Stimulated activated CD4-positive, alpha-beta T cell treated with anti-CD3 and anti-CD28 coated beads, TNF-alpha, amount 100 ng/mL, for 1 hour (primary cell): ENCODE measurements at places on chromosomes 6 and 20.

DNA sequence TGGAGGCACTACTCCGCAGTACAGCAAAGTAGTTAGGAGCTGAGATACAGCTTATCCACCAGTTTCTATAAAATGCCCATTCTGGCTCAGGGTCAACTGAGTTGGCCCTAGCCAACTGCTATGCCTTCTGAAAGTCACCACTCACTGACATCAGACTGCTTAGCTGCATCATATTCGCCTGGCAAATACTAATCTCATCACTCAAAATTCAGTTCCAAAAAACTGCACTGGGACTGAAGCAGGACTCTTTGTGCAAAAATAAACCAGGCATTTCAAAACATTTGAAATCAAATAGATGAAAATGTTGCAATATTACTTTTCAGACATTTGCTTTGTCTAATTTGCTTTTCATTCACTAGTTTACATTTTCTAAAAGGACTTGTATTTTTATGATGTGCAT is 230.0 kb downstream of the ALDH8A1 start:
- DNase-seq = no peak

DNA sequence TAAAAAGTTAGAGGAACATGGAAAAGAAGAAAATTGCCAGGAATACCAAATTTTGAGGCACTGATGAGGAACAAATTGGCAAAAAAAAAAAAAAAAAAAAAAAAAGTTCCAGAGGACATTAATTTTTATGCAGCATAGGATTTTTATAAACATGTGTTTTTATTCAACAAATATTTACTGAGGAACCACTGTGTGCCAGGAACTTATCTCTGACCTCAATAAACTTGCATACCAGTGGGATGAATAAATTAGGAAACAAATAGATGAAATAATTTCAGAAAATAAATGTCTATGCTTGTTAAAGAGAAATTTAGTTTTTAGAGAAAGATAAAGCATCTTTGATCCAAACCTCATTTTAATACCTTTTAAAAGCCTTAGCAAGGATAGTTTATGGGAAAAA is 175.1 kb downstream of the PDE10A start:
- DNase-seq = no peak

- DNase-seq = no peak
Measured at GRCh38 chr6:127997496-127998164, 96.8 kb upstream of the THEMIS start.

DNA sequence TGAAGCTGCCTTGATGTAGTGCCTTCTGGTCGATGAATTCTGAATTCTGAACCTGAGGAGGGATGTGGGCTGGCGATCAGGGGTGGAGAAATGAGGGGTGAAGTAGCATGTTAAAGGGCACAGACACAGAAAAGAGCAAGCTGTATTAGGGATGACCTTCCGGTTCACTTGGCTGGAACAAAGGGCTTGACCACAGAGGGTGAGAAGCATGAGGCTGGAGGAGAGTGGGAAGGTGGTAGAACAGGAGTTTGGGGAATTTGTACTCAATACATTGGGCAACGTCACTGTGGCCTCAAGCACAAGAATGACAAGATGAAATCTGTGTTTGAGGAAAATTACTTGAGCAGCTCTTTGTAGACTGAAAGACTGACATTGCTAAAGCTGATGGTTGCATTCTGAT is 155.8 kb downstream of the SOBP start:
- DNase-seq = no peak

DNA sequence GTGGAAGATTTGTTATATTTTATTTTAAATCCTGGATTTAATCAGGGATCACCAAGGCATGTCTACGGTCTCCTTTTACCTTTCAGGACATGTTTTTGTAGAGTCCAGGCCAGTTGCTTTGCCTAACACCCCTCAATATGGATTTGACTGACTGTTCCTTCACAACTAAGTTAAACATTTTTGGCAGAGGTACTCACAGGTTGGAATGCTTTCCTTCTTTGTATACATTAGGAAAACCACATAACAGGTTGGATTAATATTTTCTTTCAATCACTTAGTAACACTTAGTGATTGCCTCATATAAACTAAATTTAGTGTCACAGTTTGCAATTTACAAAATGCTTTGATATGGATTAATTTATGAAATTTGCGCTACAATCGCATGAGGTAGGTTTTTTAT is 64.5 kb downstream of the IPCEF1 start:
- DNase-seq = no peak

- DNase-seq = no peak
Measured at GRCh38 chr6:906920-907319, 214.0 kb upstream of the EXOC2 start.

DNA sequence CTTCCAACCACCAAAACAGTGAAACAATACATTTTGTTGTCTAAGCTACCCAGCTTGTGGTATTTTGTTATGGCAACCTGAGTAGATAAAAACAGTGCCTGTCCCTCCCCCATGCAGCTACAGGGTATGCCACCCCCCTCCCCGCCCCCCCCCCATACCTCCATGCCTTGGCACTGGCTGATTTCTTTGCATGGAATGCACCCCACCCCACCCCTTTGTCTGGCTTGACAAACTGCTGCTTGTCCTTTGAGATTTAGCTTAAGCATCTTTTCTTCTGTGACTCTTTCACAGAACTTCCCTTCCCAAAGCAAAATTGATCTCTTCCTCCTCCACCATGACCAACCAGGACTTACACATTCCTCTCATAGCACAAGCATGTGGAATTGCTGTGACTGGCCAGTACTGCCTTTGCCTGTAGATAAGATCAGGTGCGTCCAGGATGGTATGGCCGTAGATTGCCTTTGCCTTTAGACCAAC is 64.6 kb upstream of the ADGRF1 start:
- DNase-seq = no peak

GRCh38 chr20:58044931-58045555 is 183.4 kb downstream of the ANKRD60 start:
- DNase-seq = no peak

GRCh38 chr6:44260011-44260410 is 2.7 kb upstream of the SLC35B2 start:
- no peak for DNase-seq

GRCh38 chr6:167211881-167212712 is 54.3 kb upstream of the GPR31 start:
- DNase-seq = no peak

GRCh38 chr6:36378936-36379335 is 8.5 kb downstream of the ETV7 start:
- DNase-seq = no peak

DNA sequence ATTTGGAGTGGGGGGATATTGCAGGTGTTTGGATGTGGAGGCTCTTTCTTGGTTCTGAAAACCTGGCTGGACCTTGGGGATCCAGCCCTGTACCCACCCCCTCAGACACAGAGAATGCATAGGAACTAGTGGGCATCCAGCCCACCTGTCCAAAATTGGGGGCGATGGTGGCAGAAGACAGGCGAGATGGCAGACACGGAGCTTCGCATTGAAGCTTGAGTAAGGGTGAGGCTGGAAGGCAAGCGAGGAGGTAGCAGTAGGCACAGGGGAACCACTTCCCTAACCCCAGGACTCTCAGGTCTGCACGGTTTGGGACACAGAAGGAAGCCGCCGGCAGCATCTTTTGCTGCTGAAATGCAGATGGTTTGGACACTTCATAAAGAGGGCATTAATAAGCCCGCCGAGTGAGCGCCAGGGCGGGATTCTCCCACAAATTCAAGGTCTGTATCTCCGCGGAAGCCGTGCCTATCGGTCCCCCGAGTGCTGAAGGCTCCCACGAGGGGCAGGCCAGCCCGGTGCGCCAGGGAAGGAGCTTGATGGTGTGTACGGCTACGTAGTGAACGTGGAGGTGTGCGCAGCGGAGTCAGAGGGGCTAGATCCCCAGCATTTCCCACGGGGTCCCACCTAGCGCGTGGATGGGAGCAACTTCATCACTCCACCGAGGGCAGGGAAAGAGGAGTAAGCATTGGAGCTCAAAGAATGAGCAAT is 1.6 kb upstream of the FOXA2 start:
- no peak for DNase-seq

DNA sequence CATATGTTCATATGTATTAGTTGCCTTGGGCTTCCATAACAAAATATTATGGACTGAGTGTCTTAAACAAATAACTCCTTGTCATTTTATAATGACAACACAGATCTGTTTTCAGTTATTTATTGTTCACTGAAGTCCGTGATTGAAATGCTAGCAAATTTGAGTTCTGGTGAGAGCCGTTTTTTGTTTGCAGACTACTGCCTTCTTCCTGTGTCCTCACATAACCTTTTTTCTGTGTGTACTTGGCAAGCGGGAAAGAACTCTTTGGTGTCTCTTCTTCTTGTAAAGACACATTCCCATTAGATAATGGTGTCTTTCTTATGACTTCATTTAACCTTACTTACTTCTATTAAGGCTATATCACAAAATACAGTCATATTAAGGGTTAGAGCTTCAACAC is 482.9 kb upstream of the EYS start:
- DNase-seq = no peak

DNA sequence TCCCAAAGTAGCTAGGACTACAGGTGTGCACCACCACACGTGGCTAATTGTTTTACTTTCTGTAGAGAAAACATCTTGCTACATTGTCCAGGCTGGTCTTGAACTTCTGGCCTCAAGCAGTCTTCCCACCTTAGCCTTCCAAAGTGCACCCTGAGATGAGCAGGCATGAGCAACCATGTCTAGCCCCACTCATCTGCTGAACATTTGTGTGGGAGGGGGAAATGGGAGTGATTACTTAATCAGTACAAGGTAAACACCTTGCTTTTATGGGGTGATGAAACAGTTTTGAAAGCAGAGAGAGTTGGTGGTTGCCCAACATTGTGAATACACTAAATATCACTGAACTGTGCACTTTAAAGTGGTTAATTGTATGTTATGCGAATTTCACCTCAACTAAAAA is 5.3 kb downstream of the APMAP start:
- DNase-seq = no peak

GRCh38 chr6:156256161-156256560 is 521.0 kb upstream of the ARID1B start:
- no peak for DNase-seq

DNA sequence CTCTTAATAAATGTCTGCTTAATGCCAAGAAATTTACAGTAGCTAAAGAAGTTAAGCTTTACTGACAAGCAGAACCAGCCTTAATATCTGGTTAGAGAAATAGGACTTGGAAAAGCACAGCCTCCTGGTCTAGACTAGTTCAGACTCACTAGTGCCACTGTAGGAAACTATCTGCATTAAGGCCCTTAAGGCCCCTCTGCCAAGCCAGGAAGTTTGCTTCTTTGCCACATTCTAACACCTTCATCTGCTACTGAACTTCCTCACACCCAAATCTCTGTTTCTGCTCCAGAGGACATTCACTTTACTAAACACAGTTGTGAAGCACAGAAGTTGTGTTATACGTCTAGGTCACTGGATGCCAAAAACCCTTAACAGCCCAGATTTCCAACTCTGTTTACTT is 302.8 kb downstream of the BTBD9 start:
- no peak for DNase-seq

DNA sequence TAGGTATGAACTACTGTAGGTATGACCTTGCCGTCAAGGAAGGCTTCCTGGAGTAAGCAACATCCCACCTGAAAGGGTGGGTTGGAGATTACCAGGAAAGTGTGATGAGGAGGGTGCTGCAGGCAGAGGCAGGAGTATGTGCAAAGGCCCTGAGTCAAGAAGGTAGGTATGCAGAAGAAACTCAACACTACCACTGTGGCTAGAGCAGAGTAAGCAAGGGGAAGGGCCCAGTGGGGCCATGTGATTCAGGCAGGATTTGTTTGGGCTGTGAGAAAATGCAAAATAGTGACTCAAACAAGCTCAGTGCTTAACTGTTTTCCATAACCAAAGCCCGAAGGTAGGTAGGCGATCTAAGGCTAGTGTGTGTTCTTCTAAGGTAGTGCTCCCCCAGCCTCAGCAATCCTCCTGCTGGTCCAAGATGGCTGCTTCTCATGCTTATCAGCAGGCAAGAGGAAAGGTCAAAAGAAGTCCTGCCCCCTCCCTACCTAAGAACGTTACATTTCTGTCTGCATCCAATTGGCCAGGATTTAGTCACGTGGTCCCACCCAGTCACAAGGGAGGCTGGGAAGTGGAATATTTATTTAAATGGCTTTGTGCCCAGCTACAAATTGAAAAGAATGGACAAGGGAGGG is 36.2 kb upstream of the HMGA1 start:
- no peak for DNase-seq

DNA sequence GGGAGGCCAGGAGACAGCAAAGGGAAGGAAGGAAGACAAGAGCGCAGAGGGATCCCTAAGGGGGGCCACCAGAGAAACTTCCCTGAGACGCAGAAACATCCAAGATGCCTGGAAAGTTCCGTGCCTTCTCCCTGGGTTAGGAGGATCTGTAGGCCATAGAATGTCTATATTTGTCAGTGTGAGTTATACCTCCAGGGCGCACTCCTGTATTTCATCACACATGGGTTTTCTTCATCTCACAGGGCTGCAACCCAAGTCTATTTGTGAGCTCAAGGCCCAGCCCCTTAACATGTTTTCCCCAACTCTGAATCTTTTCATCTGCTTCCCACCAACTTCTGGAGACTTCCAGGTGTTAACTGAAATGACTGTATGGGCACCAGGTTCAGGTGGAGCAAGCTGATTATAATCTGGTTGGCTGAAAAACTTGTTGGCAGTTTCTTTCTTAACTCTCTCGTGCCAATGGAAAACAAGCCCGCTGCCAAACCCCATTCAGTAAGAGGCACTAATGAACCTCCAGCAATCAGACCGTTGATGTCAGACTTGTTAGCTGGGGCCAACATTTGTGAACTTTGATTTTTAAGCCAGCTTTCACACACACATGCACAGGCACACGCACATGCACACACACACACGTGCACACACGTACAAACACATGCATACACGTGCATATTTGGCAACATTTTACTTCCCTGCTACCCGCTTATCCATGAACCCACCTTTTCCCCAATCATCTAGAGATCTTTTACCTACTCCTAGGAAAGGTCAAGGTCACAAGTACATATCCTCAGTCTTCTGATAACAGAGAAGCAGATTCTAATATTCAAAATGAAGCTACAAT is 247.5 kb upstream of the GMDS start:
- DNase-seq = no peak

DNA sequence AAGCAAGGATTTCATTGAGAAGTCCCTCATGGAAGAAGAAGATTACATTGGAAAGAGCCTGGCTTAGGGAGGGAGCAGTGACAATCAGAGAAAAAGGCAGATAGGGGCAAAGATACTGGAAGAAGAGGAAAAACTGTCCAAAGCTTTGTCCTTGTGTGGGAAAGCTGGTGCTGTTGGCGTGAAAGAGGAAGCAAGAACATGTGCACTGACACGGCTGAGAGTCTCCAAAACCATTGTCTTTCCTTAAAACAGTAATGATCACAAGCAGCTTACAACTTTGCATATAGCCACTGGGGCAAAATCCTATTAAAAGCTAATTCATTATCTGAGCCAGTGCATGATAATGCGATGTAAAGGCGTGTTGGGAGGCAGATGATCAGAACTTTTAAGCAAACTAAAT is 85.1 kb upstream of the ESR1 start:
- no peak for DNase-seq

DNA sequence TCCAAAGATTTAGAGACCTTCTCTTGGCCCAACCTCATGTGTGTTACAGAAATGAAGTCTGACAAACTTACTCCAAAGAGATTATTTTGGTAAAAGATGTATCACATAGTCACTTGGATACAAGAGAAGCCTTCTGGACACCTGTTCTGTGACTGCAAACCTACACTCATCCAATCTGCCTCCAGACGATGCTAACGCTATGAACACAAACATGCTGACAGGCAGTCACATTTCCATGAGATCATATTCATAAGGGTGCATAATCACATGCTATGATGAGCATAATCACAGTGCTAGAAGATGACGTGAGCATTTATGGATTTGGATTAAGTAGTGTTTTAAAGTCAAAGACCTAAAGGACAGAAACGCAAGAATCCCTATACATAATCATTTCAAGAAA is 340.2 kb downstream of the HACE1 start:
- no peak for DNase-seq

- no peak for DNase-seq
Measured at GRCh38 chr6:53524455-53524815, 20.5 kb downstream of the GCLC start.
